ENCODE measurements at places on chromosomes 6 and 20.

DNA sequence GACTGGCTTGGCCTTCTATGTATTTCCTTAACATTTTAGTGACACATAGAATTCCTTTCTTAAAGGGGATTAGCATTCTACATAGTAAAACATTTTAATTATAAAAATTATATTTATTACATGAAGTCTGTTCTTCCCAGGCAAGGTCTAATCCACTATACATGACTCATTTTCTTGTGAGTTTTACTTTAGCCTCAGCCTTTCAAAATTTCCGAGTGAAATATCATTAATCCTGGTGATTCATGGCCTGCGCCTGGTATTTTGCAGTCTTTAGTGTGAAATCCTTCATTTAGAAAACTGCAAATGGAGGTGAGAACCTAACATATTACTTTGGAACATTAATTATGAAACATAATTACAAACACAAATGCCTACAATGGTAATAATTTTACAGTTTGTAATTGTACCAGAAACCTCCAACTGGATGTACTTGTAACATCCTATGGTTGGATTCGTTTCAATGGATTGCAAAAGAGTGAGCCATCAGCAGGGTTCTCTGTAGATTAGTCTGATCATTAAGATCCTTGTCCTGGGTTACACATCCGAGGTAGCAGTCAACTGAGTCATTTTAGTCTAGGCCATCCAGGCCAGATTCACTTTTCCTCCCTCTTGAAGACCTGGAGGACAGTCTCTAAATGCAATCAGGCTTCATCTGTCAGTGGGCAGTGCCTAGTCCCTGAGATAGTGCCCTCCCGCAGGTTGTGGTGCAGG is 272.0 kb downstream of the PACRG start:
- no peak for DNase-seq

GRCh38 chr6:136920671-136921380 is 1.3 kb upstream of the SLC35D3 start:
- DNase-seq, result no peak

- no peak for DNase-seq
These were observed 988 bp downstream of the QRSL1 start for GRCh38 chr6:106630366-106630765.

GRCh38 chr20:10662661-10663458 is 10.9 kb downstream of the JAG1 start:
- DNase-seq, result no peak

- DNase-seq, result no peak
These were observed 140.5 kb upstream of the CST7 start for GRCh38 chr20:24808616-24809015.

GRCh38 chr6:149755300-149756260 is 6.0 kb downstream of the PCMT1 start:
- DNase-seq, result no peak

GRCh38 chr6:105810105-105810921 is 275.8 kb upstream of the PRDM1 start:
- peak; percentile 43 for DNase-seq

GRCh38 chr6:34497411-34497810 is 31.5 kb downstream of the PACSIN1 start:
- DNase-seq, result no peak

- no peak for DNase-seq
These were observed 81.9 kb downstream of the LRFN2 start for GRCh38 chr6:40505191-40505810.

GRCh38 chr6:98775205-98775604 is 59.2 kb upstream of the POU3F2 start:
- no peak for DNase-seq

GRCh38 chr6:158605266-158605878 is 39.2 kb downstream of the DYNLT1 start:
- no peak for DNase-seq

DNA sequence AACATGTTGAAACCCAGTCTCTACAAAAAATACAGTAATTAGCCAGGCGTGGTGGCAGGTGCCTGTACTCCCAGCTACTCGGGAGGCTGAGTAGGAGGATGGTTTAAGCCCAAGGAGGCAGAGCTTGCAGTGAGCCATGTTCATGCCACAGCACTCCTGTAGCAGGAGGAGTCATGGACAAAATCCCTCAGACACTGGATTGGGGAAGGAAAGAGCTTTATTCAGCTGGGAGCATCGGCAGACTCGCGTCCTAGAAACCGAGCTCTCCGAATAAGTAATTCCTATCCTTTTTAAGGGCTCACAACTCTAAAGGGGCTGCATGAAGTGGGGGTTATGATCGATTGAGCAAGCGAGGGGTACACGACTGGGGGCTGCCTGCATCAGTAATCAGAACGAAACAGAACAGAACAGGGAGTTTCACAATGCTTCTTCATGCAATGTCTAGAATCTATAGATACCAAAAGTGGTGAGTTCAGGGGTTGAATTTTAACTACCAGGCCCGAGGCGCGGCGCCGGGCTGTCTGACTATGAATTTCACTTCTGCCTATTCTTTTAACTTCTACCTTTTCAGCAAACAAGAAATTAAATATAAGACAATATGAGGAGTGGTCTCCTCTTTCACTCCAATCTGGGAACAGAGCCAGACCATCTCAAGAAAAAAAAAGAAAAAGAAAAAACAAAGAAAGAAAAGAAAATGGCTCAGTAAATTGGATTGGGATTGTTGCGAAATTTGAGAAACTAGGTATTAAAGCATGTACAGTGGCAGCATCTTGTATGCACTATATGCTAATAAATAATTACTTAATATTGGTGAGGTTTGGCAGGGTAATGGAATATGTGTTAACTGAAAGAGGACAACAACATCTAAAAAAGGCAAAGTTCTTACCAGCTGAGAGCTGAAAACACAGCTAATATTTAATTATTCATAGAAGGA is 23.6 kb downstream of the HMGN4 start:
- no peak for DNase-seq

DNA sequence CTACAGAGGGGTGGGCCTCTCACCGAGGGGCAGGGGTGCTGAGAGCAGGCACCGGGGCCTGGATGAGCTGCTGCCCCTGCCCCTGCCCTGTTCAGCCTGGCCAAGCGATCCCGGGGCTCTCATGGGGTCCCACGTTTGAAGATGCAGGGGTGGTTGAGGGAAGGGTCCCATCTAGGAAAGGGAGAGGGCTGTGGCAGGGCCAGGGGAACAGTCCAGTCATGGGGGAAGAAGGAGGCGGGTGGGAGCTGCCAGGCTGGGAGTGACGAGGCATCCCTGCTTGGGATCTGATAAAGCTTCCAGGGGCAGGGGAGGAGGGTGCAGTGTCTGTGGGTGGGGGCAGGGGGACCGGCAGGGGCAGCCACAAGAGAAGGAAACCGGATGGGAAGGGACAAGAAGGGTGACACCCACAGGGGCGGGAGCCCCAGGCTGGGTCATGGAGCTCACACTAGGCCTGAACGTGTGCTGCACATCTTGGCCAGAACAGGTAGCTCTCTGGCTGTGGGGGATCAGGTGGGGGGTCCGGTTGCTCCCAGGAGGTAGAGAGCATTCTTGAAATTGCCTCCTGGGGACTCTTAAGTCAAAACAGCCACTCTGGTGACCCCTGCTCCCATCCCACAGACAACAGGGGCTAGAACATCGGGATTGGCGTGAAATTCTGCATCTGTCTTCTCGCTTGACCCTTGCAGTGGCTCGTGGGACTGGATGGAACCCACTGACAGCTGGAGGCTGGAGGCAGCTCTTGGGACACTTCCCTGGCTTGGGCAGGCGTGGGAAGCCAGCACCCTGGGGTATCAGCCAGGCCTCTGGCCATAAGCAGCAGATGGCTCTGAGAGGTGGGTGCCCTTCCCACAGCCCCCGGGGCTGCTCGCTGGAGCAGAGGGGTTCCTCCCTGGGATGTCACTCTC is 58.0 kb upstream of the GATA5 start:
- no peak for DNase-seq

DNA sequence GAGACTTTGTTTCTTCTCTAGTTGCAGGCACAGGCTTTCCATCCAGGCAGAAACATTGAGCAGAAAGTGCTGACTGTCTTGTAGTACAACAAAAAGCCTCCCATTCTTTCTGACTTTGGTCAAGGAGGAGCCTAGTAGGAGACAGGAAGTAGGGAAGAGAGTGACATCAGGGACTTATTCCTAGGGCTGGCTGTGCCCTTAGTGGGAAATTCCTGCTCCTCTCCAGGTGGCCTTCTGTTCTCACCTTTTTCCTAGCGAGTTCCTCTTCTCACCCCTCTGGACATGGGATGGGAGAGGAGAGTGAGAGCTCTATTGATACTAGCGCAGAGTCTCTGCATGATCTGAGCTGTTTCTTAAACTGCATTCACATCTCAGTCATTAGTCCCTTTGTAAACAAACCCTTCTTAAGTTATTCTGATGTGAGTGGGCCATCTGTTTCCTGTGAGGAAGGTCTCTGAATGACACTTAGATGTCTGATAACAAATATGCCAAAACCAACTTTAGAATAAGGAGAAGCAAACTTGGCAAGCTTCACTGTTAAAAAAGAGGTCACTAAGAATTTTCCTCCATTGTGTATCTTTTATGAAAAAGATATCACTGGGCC is 455.0 kb downstream of the GJA1 start:
- no peak for DNase-seq

DNA sequence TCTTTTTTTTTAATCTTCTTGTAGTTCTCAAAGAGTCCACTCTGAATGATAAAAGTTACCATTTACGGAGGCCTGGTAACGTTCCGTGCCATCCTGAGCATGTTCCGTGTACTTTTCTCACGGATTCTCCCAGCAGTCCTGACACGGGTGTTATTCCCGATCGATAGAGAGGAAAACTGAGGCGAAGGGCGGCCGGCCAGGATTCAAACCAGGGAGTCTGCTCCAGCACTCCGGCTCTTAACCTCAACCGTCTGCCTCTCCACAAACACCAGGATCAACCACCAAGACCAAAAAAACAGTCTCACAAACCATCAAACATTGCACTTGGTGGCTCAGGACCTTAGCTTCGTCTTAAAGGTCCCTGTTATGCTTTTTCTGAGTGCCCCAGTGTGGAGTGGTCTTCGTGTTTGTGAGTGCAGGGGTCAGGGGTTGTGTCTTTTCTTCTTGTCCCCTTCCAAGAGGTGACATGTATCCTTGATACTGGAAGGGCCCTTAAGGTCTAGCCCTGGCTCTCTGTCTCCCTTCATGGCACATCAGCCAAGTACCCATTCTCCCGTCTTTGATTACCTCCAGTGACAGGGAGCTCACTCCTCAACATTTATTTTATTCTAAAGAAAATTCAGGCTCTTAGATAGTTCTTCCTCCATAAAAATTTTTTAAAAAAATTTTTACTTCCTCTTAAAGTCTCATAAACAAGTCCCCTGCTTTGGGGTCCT is 35.1 kb downstream of the SRC start:
- no peak for DNase-seq

GRCh38 chr6:126054258-126054702 is 67.9 kb downstream of the TRMT11 start:
- no peak for DNase-seq

GRCh38 chr6:152636609-152637295 is 410 bp downstream of the SYNE1 start:
- DNase-seq, result no peak

- DNase-seq, result no peak
These were observed 56.2 kb upstream of the EPB41L1 start for GRCh38 chr20:36098364-36098763.

GRCh38 chr6:88374553-88374952 is 208.4 kb upstream of the CNR1 start:
- DNase-seq, result no peak

DNA sequence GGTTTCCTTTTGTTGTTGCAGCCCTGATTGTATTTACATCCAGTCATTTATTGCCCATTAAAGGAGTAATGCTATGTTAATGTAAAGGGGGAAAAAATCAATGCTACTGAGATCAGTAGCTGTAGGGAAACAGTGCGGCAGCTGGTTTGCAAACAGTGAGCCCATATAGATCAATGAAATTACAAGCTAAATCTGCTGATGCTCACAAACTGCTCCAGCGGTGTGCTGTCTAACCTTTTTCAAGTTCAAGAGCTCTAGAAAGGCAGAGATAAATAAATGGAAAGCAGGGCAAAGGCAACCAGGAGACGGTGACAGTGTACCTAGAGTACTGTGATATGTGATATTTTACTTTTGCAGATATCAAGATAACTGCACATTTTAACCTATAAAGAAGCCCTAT is 449.0 kb upstream of the MMS22L start:
- DNase-seq, result no peak

GRCh38 chr6:131027326-131027725 is 35.7 kb downstream of the EPB41L2 start:
- no peak for DNase-seq

- DNase-seq, result no peak
These were observed 30.0 kb upstream of the PHACTR3 start for GRCh38 chr20:59574308-59574707.

- DNase-seq, result no peak
These were observed 10.9 kb downstream of the PPIL6 start for GRCh38 chr6:109429496-109429895.

- DNase-seq, result no peak
These were observed 5.2 kb upstream of the BPIFA3 start for GRCh38 chr20:33211817-33212424.

- DNase-seq, result no peak
These were observed 51.2 kb upstream of the SLC22A1 start for GRCh38 chr6:160070427-160070826.

DNA sequence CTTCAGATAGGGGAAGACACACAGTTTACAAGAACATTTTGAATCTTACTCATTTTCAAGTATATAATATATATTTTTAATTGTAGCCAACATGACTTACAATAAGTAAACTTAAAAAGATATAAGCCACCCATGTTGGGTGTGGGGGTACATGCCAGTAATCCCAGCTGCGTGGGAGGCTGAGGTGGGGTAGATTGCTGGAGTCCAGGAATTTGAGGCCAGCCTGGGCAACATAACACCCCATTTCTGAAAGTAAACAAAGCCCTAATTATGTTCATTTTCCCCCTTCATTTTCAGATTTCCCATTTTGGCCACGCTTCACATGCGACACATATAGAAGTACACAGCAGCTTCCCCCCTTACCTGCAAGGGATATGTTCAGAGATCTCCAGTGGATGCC is 30.5 kb downstream of the SERPINB6 start:
- no peak for DNase-seq

DNA sequence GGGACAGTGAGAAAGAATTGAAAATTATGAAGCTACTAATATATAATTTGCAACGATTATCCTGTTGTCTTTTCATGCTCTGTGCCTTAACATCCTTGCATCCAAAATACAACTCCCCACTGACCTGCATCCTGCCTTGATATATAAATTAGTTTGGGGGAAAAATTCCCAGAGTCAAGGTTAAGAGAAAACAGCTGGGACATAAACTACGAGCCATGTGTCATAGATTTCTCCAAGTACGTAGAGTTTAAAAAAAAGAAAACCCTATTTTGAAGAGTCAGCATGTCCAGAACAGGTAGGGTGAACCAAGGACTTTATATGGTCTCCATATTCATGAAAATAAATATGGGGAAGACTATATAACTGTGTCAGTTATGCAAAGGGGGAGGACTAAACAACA is 123.8 kb upstream of the MARCKS start:
- DNase-seq, result no peak

GRCh38 chr6:69913361-69913760 is 47.0 kb downstream of the COL19A1 start:
- no peak for DNase-seq

DNA sequence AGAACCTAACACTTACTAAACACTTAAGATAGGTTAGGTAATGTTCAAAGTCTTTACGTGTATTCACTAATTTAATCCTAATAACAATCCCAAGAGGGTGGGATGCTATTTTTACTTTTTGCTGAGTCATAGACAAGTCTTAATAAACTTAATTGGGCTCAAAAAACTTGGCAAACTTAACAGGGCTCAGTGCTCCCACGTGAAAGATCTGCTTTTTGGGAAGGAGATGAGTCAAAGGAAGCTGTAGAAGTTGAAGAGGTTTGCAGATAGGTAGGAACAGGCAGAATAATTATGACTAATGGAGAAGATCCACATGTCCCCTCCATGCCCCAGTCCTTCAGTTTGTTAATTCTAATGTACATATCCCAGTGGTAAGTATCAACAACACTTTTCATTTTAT is 44.5 kb upstream of the STMND1 start:
- DNase-seq, result no peak
